ENCODE measurements at places on chromosomes 13 and 19. TPM values are rescaled to one million over a fixed set of nuclear protein-coding genes. Genes with fewer than 3 reads are reported as not detected.

NKPD1 gene
- under 0.01 TPM for total RNA-seq

F10 gene
- total RNA-seq: 22.4 TPM

MIDN gene
- 35.2 TPM for total RNA-seq

FFAR2 gene
- not detected for total RNA-seq

U2AF1L4 gene
- total RNA-seq: 18.2 TPM

PROZ gene
- not detected for total RNA-seq

KCTD4 gene
- not detected for total RNA-seq

DAND5 gene
- total RNA-seq: not detected

KRTDAP gene
- total RNA-seq: not detected

IGSF23 gene
- not detected for total RNA-seq

ZNF835 gene
- total RNA-seq: 0.93 TPM

PRTN3 gene
- total RNA-seq: not detected

PTGIR gene
- 12.9 TPM for total RNA-seq

SULT2B1 gene
- total RNA-seq: not detected

POP4 gene
- total RNA-seq: 38.5 TPM

ICAM5 gene
- 4.2 TPM for total RNA-seq

CASP14 gene
- not detected for total RNA-seq
